CD8-positive, alpha-beta T cell (primary cell): ENCODE measurements at places on chromosomes 6 and 20.

- DNase-seq, result no peak
Measured at GRCh38 chr6:111731456-111732195, 125.9 kb upstream of the TRAF3IP2 start.

- no peak for DNase-seq
Measured at GRCh38 chr6:41222045-41222444, 6.1 kb upstream of the TREML4 start.

GRCh38 chr6:30364591-30364990 lies 19.6 kb downstream of the RPP21 start:
- no peak for DNase-seq

DNA sequence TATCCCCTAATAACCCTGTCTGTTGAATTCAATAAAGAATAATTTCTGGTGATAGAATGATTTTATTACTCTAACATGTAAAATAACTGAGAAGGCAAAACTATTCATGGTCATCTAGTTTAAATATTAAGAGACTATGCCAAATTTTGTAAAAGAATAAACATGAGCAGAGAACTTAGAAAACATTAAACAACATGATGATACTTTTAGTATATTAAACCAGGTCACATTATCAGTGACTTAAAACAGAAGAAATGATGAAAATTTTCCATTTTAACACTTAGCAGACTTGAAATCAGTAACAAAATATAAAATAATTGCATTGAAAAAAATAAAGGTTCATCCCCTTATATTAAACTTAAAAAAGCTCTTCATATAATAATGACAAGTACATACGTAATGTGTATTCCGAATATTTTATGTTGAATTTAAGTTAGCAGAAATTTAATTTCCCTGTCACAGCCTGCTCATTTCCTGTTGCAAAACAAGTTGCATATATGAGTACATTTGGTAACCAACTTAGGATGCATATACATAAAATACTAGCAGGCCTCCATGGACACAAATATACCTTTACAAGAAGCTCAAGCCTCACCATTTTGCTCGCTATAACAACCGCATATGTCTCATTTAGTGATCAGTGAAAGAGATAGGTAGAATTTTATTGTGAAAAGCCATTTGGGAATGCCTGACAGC lies 40.6 kb downstream of the DTNBP1 start:
- no peak for DNase-seq

DNA sequence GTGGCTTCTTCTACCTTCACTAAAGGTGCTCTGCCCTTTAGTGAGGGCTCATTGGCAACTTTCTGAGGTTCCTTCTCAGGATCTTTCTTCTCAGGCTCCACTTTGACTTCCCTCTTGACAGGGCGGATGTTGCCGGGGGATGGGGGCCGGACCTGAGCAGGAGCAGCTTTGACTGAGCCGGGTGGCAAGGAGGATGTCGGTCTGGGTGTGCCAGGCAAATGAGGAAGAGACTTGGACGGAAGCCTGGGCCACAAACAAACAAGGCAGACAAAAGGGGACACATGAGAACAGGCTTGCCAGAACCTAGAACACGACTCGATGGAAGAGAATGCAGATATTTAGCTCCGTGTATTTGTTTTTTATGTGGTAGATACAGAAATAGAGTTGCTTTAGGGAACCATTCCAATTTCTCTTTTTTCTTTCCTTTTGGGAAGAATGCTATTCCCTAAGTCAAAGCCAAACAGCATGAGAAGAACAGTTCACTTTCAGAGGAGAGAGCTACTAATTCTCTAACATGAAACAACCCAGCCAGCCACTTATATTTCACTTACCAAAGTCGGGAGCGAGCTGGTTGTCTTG lies 76.2 kb upstream of the BCLAF1 start:
- DNase-seq, result no peak

- no peak for DNase-seq
Measured at GRCh38 chr6:140225701-140226436, 851.4 kb upstream of the CITED2 start.

DNA sequence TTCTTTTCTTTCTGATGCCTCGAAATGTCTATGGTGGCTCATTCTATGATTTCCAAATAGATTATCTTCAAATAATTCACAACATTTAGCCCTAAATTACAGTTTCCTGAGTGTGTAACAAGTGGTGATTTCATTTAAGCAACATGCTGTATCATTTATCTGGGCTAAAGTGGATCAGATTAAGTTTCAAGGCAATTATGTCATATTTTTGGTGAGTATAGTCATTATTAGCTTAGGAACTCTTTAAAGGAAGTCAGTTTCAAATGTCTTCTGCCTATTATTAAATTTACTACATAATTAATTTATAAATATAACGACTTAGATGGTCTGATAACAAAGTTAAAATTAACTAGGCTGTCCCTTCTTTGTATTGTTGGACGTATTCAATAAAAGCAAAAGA lies 847.9 kb upstream of the FLRT3 start:
- no peak for DNase-seq
